ENCODE measurements at places on chromosomes 13 and 19.

DNA sequence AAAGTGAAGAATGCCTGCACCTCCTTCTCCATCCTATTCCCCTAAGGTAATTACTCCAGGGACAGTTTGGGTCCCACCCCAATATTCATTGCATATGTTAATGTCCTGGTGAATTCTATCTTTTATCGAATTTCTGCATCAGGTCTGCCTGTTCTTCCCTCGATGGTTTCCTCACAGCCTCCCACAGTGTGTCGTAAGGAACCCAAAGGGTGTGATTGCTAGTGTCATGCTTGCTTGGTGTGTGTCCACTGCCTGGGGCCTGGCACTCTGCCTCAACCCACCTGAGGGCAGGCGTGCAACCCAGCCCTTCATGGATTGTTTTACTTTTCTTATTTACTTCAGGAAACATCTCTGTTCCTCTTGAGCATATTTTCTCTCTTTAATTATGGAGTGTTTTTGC lies 60.2 kb upstream of the CYSLTR2 start:
- DNase-seq: no peak

DNA sequence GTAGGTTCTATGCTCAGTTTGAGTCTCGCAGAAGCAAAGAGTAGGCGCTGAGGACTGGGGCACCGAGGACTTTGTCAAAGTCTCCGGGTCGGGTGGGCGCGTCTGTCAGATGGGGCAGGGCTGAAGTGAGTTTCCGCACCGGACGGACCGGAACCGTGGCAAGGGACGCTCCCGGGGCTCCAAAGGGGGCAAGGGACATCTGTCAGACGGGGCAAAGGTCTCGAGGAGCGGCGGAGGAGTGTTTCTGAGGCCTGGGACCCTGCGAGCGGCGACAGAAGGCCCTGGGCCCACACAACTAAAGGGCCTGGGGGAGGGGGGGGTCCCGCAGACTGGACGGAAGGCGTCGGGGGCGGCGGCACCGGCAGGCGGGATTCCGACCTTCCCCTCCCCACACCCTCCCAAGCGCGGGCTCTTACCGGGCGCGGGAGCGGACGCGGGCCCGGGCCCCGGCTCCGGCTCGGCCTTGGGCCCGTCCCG lies 13.3 kb upstream of the AKAP8L start:
- DNase-seq: no peak

DNA sequence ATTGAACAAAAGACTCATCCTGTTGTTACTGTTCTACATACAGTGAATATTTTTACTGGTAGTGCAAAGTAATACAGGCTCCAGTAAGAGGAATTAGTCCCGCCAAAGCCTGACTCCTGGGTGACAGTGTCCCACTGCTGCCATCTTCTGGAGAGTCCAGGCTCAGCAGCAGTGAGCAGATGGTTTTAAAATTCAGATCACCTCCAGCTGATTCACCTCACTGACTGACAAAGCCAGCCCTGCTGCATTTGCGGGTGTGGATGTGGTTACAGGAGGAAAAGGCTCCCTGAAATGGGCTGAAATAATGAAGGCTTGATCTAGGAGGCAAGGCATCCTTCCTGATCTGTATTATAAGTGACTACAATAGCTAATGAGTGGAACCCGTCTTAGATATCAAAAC lies 18.3 kb downstream of the PABPC3 start:
- peak; percentile 65 for DNase-seq

- DNase-seq: peak; percentile 8
Observed at GRCh38 chr13:26202365-26202972, 19.6 kb downstream of the RNF6 start.

DNA sequence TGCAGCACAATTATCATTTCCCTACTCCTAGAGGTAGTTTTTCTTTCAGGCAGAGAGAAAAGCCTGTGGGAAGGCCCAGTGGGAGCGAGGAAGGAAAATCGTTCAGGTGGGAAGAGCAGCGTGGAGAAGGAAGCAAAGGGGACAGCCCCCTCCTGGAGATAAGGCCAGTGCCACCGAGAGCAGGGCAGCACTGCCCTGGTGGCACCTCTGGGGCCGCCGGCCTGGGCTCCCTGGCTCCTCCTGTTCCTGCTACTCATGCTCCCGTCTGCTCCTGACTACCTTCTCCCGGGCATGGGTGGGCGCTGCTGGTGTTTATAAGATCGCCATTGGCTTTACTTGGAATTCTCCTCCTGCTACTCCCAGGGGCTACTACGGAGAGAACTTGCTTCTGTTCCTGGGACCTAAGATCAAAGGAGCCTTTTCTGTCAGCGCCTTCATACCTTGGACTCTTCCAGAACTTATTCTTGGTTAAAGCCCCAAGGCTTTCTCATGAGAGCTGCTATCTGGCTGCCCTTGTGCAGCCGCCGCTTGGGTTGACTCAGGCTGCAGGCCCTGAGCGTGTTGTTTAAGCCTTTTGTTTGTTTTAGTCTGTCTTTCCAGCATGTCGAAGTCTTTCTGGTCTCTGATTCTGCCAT lies 3.7 kb upstream of the FLT1 start:
- DNase-seq: no peak

- peak; percentile 78 for DNase-seq
Observed at GRCh38 chr19:14517840-14518505, at the start of gene DNAJB1. Gene DNAJB1 (minus strand): TSS chr19:14518397. CDS start chr19:14518349, 48 bp downstream.

DNA sequence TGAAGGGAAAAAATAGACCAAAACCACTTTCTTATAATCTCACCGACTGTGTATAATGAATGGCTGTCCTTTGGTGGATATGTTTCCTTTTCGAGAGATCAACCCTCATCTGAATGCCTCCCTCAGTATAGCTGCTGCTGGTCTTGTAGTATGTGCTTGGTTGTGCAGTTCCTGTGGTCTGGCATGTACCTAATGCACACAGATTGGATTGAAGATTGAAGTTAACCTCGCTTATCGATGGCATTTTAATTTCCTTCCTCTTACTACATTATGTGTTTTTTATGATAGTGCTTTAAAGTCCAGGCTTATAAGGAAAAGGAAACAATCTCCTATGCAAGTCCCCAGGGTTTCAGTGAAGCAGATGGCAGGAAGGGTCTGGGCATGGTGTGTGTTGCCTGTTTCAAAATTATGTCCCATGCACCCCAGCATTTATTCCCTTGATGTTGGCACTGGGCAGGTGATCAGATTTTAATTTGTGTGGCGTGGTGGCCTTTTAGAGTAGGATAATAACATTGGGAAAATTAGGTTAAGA lies 334.1 kb downstream of the SHISA2 start:
- DNase-seq: no peak

DNA sequence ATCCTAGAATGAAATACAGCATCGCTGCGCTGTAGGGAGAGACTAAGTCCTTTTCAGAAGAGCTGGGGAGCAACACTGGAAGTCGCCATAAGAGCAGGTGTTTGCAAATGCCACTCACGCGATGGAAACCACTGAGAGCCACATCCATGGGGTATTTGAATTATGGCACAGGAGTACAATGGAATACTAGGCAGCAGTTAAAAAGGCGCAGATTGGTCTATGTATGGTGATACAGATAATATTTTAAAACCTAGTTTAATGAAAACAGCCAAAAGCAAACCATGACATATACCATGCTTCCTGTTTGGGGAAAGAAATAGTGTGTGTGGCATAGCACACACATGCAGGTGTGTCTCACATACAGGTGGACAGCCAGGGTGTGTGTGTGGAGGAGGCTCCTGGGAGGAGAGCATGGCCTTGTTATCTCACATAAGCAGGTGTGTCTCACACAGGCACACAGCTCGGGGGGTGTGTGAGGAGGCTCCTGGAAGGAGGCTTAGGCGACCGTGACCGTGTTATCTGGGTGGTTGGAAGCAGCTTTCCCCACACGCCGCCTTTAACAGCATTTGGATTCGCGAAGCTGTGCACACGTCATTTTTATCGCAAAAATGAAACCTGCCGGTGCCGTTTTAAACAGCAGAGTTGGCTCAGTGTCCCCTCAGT lies 33.6 kb downstream of the ADPRHL1 start:
- no peak for DNase-seq

GRCh38 chr13:76300688-76301087 lies 585.5 kb downstream of the KCTD12 start:
- DNase-seq: no peak

GRCh38 chr13:114080739-114081561 lies 51.5 kb downstream of the RASA3 start:
- no peak for DNase-seq

Measured in HCEC 1CT (cell line).